ENCODE measurements at places on chromosomes 12 and 14.

GRCh38 chr14:70780396-70781075 lies 28.8 kb downstream of the MAP3K9 start:
- no peak for DNase-seq

DNA sequence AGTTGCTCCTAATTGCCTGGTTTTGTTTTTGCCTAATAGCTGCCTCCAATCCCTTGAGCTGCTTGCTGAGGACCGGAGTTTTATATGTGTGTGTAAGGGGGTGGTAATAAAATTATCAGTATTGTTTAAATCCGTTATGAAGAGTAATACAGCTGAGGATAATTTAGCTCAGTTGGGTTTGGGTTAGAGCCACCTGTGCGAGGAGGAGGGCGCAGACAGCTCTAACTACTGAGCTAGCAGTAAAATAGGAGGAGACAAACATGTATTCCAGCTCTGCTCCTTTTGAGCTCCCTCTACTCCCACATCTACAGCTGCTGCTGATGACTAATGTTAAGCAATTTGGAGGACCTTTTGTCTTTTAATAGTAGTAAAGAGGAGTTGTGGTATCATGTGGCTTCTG lies 61.5 kb downstream of the SPATS2 start:
- DNase-seq: no peak

DNA sequence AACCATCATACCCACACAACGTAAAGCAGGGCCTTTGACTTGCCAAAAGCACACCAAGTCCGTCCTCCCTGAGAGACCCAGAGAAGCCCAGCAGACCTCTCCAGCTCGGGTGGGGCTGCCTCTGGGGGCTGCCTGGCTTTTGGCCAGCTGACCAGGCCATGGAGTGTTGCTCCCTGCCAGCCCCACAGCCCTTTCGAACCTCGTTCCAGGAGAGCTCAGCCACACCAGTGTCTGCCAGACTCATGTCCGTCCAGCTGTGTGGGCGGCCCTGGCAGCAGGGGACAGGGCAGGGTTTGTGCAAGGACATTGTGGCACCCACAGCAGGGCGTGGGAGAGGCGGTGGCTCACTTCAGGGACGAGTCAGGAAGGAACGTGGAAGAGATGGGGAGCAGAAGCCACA lies 22.6 kb upstream of the IRF2BPL start:
- DNase-seq: no peak

- DNase-seq: no peak
These were observed 227.4 kb downstream of the NEDD1 start for GRCh38 chr12:97134495-97134894.

GRCh38 chr12:3281588-3282383 lies 204.6 kb downstream of the TSPAN9 start:
- DNase-seq: no peak

GRCh38 chr14:93688239-93688666 lies 100.0 kb downstream of the PRIMA1 start:
- DNase-seq: no peak

DNA sequence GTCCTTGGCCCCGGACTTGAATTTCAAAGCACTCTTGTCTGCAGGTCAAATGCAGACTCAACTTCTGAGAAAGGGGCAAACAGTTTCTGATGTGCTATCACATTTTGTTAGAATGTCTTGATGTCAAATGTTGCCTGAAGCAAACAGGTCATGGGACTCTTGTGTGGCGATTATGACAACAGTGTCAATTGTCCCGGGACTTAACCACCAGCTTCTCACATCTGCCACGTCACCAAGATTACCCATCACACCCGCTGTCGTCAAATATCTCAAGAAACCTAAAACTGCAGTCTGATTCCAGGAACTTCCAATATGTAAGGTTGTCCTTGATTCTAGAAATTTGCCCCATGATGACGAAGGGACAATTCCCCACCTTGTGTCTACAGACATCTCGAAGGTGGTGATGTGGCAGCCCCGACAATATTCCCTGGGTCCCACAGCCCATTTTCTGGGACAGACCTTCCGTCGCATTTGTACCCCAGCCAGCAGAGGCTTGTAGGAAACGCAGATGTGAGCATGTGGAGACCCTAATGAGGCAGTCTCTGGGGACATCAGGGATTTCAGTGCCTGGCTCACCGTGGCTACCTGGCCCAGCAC lies 21.3 kb downstream of the LRTM2 start:
- DNase-seq: no peak

DNA sequence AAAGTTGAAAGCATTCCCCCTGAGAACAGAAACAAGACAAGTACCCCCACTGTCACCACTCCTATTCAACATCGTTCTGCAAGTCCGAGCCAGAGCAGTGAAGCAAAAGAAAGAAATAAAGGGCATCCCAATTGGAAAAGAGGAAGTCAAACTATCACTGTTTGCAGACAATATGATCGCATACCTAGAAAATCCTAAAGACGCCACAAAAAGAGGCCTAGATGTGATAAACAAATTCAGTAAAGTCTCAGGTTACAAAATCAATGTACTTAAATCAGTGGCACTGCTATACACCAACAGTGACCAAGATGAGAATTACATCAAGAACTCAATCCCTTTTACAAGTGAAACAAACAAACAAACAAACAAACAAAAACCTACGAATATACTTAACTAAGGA lies 87.7 kb upstream of the COCH start:
- DNase-seq: no peak

GRCh38 chr12:115504306-115505290 lies 772.9 kb downstream of the MED13L start:
- DNase-seq: no peak

- DNase-seq: no peak
These were observed 101.8 kb downstream of the SCARB1 start for GRCh38 chr12:124761871-124762270.

DNA sequence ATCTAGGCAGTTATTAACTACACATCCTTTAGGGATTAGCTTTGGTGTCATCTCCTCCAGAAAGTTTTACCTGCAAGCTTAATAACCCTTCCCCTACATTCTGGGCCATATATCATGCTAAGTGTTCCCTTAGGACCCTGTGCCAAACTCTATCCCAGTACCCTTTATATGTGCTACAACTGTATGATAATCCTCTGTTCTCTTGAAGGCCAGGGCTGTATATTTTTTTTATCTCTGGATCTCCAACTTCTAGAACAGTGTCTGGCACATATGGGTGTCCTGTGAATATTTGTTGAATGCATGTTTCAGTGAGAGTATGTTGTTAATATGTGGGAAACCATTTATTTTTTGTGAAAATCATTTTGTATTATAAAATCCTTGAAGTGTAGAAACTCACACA lies 106.7 kb downstream of the PPM1A start:
- no peak for DNase-seq

- no peak for DNase-seq
These were observed 13.8 kb downstream of the BICD1 start for GRCh38 chr12:32120419-32120818.

- DNase-seq: peak; percentile 39
These were observed at the start of gene EMP1 for GRCh38 chr12:13196130-13196921. EMP1 (plus strand) TSS chr12:13196726; CDS start chr12:13211511, 14,785 bp downstream.

GRCh38 chr14:91252871-91253794 lies 8.6 kb upstream of the GPR68 start:
- no peak for DNase-seq

DNA sequence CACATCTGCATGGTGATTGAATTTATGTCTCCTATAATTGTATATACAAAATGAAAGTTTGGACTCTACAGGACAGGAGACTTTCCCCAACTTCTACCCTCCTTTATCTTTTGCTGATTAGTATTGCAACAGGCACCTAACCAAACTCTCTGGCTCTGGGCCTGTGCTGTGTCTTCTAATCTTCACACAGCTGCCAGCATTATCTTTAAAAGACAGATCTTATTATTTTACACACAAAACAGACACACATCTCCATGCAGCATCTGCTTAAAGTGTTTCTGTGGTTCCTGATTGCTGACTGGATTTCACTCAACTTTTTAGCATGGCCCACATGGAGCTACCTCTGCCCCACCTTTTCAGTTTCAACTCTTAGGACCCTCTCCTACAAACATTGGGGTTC lies 154.9 kb upstream of the PELI2 start:
- DNase-seq: no peak

GRCh38 chr14:65847075-65847847 lies 434.7 kb downstream of the FUT8 start:
- no peak for DNase-seq

DNA sequence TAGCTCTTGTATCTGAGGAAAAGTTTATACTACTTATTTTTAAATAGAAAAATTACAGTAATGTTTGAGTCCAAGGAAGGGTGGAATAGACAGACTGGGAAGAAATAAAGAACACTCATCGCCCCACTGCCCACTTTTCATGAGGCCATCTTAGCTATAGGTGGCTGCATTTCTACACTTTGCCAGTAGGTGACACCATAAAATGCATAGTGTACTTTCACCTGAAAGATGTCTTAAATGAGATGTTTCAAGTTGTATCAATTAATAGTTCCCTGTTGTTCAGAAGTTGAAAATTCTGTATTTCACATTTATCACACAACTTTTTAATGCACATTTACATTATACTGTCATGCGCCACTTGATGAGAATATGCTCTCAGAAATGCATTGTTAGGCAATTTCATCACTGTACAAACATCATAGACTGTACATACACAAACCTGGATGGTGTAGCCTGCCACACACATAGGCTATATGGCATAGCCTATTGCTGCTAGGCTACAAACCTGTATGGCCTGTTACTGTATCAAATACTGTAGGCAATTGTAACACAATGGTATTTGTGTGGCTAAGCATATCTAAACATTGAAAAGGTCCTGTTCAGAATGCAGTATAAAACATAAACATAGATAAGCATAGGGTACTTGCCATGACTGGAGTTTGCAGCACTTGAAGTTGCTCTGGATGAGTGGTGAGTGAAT lies 27.6 kb downstream of the PMCH start:
- DNase-seq: no peak

- no peak for DNase-seq
These were observed 9.4 kb upstream of the KCNA1 start for GRCh38 chr12:4900327-4900726.
